ENCODE measurements at places on chromosomes 2 and 18.

- DNase-seq, result no peak
These were observed 106.9 kb upstream of the MSTN start for GRCh38 chr2:190169221-190170072.

DNA sequence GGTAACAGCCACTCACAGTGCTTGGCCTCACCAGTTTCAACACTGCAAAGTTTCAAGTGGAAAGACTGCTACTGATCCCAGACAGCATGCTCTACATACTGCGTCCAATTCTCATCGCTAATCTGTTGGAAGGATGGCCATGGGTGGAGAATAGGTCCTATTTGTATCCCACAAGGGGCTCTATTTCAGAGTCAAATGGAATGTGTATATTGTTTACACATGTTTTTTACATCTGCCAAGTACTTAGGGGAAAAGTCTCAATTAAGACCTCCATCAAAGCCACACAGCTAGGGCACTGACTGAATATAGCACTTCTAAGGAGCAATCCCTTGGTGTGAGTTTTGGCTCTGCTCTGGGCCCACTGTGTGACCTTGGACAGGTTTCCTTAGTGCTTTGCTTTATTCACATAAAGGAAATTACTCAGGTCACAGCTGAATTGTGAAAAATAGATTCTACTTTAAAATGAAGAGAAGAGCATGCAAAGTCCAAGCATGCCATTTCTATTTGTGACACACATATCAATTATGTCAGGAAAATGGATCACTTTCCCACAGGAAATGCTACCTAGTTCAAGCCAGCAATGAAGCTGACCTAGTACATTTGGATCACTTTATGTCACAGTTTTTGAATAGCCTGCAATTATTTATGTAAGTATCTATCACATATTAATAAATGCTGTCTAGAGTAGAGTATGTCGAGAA is 112.9 kb upstream of the STK17B start:
- no peak for DNase-seq

- DNase-seq, result no peak
These were observed 265.5 kb upstream of the KCNJ3 start for GRCh38 chr2:154433010-154433409.

DNA sequence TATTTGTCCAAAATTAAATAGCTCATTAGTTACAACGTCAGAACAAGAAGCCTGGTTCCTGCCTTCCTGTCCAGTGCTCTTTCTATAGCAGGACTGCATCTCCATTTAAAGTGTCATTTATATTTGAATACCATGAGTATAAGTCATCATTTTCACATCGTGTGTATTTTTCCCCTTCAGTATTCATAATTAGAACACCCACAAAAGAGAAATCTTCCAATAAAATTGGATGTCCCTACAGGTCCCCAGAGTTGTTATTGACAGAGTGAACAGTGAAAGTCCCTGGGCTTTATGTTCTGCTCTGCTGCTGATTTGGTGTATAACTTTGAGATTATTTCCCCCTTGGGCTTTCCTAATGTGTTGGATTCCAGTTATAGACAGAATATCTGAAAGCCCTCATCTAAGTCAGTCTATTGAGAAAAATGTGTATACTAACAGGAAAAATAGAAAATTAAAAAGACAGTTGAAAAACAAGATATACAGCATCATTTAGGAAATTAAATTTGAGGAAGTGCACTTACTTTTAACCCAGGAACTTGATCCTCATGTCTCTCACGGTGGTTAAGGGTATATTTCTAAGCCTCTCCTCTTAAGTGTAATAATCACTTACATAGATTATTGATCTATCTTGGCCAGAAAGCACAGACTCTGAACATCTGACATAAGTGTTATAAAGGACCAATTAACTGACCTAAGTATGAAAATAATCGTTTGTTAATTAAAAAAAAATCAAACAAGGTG is 15.2 kb upstream of the REV1 start:
- DNase-seq, result no peak

- no peak for DNase-seq
These were observed 300.1 kb downstream of the TSN start for GRCh38 chr2:122055521-122055931.

- DNase-seq, result no peak
These were observed 21.1 kb downstream of the PTPN2 start for GRCh38 chr18:12862874-12863482.

GRCh38 chr2:27370816-27371620 is 602 bp downstream of the SNX17 start:
- DNase-seq, result no peak

DNA sequence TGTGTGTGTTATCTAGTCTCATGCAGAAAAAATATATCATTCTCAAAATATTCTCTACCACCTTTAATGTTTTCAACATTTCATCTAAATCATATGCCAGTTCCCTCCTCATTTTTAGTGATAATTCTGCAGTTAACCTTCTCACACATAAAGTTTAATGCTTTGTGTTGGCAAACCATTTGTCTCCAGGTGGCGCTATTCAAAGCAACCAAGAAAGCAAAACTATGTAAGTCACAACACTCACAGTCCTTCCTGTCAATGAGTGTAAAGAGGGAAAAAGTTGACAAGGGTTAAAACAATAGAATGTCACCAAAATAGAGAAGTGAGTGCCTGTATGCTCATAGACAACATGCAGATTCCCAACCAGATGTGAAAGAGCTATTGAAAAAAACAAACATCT is 961.6 kb upstream of the LRRTM1 start:
- DNase-seq, result no peak

DNA sequence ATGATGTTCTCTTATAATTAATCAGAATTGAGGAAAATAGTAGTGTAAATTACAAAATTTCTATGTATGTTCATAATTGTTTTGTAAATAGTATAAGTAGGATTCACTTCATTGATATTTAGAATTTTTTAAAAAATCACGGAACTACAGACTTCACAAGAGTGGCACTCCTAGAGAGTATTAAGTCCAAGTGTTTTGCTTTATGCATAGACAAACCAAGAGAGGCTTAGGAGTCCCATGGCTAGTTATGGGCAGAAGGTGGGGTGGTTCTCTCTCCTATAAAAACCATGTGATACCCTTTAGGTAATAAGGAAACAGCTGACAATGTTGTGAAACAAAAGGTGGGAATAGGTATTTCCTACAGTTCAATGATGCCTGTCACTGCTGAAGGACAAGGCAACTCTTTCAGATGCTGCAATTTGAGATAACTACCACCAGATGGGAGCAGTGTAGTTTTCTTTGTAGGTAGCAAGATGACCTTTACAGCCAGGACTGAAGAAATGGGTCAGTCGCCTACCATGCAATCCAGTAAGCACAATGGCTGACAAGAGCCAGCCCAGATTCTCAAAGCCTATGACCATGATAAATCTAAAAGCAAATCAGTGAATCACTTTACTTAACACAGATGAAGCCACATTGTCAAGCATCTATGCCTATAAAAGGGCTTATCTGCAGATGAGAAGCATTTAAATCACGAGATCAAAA is 83.9 kb downstream of the AAK1 start:
- no peak for DNase-seq

- no peak for DNase-seq
These were observed 116.4 kb downstream of the KCNJ3 start for GRCh38 chr2:154814856-154815255.

GRCh38 chr2:95349568-95350322 is 52.6 kb downstream of the KCNIP3 start:
- DNase-seq, result no peak

DNA sequence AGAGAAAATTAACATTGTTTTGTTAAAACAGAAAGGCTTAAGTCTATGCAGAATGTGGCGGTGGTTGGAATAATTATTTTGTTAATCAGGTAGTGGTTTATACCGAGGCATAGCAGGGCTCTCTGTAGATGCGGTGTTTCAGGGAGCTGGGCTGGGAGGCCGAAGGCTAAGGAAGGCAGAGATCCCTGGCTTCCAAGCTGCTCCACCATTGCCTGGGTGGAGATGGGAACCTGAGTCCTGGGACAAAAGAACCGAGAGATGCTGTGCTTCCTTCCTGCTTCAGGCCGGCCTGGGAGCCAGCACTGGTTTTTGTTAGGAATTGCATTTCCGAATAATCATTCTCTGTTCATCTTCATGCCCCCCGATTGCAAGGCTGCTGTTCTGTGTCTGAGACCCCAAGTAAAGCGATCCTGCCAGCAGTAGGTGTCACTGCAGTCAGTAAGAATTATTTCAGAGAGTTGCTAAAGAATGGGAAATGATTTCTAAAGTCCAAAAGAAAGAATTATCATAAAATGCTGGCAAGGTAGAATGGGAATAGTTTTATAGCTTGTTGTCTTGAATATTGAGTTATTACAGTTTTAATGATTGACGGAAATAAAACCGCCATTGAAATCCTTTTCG is 824.9 kb downstream of the GALR1 start:
- DNase-seq, result no peak

DNA sequence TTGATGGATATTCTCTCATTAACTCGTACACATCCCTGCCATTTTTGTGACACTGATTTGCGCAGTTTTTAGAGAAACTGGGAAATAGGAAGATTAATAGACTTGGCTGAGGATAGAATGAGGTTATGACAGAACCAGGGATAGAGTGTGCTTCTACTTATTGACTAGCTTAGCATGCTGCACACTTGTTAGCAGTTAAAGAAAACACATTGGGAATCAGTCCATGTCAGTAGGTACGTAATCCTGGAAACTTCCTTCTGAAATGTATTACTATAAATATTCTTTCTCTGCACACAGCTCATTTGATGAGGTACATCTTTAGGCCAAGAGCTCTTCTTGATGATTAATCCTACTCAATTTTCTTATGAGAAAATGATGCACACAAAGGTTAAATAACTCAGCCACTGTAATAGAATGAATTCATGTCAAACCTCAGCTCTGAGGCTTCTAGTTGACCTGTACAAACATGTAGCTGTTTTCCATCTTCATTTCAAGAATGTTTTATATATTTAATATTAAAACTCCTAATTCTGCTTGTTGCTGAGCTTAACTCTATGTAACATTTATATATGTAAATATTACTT is 12.3 kb upstream of the CPS1 start:
- DNase-seq, result no peak
